CD4-positive, alpha-beta T cell treated with Interleukin-4 for 4 hours (primary cell): ENCODE measurements at places on chromosomes 4 and X.

DNA sequence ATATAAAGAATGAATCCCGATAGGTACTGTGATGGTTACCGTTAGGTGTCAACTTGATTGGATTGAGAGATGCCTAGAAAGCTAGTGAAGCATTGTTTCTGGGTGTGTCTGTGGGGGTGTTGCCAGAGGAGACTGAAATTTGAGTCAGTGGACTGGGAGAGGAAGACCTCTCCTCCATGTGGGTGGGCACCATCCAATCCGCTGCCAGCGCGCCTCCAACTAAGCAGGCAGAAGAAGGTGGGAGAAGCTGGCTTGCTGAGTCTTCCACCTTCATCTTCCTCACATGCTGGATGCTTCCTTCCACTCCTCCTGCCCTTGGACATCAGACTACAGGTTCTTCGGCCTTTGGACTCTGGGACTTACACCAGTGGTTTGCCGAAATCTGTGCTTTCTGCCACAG, 40.1 kb downstream of the WFS1 start:
- no peak for DNase-seq

DNA sequence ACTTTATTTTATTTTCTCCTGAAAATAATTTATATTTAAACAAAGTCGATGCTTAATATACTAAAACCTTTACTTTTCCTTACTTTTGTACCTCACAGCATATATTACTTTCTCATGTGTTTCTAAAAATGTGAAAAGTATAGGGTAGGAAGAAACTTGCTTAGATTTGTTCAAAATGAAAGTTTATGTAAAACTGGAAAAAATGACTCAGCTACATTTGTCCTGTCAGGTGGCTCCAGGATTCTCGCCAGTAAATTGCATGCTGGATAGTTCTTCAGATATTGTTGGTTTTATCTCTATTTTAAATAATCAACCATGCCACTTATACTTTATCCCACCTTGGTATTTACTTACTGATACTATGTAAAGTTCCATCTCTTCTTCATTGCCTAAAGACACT, 159.2 kb upstream of the NDST4 start:
- no peak for DNase-seq

DNA sequence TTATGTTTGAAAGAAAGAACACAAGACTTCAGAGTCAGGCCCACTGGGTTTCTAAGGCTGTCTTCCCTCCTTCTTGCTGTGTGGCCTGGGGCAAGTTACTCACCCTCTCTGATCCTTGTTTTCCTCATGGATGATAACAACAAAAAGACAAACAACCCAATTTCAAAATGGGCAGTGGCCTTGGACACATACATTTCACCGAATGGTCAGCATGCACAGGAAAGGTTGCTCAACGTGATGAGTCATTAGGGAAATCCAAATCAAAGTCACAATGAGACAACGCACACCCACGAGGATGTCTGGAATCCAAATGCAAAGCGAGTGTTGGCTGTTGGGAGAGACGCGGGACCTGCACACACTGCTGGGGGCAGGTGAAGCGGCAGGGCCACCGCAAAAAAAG, 50.8 kb upstream of the PPP2R2C start:
- DNase-seq = no peak

GRCh38 chr4:155899891-155900290, 3.6 kb upstream of the TDO2 start:
- no peak for DNase-seq

- peak; percentile 28 for DNase-seq
Observed at GRCh38 chr4:106329041-106329618, 12.8 kb downstream of the AIMP1 start.

GRCh38 chrX:97399400-97399799, 515.7 kb downstream of the RPA4 start:
- DNase-seq = no peak

- DNase-seq = no peak
Observed at GRCh38 chr4:89249313-89249712, 58.3 kb downstream of the GPRIN3 start.

DNA sequence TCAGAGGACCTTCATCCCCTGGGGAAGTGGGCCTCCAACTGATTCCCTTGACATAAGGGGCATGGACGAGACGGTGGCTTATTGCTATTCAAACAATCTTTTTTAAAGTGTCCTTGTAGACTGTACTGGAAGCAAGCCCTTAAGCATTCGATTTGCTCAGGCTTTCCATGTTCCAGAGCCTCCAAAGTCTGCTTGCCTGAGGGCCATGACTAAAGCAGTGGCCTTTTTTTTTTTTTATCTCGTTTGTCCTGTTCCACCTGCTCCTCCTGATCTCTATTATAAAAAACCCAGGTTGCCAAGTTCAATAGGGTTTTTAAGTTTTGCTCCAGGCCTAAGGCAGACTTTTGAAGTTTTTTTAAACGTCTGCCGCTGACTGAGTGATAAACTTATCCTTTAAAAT, 103.7 kb upstream of the AADAT start:
- no peak for DNase-seq

DNA sequence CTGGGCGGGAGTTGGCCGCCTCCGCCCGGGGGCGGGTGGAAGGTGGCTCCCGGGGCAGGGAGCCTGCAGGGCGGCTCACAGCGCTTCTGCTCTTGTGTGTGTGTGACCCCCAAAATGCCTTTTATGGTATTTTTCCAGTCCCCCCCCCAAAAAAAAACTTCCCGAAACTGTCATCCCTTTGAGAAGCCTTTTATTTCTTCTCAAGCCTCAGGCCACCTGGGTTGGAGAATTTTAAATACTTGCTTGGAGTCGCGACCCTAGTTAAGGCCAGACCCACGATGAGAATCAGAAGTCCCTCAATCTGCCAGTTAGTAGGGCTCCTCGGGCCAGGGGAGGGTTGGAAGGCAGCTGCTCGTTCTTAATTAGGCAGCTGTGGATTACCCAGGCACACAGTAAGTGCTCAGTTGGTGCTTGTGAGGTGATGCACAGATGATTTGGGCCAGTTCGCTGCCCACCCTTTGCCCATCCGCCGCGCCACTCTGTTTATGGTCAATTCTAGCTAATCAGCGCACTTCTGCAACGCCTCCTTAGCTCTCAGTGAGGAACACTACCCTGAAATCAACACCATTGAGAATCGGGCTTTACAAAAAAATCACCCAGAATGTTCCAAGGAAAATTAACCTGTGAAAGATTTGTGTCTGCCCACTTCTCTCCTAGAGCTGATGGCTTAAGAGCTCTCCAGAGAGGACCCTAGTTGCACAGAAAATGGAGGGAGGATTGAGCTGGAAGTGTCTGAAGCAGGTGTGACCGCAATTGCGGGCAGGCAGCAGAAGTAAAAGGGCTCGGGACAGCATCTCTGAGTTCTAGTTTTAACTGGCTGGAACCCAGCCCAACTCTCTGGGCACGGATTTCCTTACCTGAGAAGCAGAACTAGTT, 648 bp upstream of the SCD5 start:
- DNase-seq = no peak

GRCh38 chr4:151675411-151675971, 85.3 kb downstream of the GATB start:
- DNase-seq = no peak
